ENCODE measurements at places on chromosomes 12 and 14.
A peak's percentile ranks its signal among the peaks of the same experiment; 100 is the strongest.

DNA sequence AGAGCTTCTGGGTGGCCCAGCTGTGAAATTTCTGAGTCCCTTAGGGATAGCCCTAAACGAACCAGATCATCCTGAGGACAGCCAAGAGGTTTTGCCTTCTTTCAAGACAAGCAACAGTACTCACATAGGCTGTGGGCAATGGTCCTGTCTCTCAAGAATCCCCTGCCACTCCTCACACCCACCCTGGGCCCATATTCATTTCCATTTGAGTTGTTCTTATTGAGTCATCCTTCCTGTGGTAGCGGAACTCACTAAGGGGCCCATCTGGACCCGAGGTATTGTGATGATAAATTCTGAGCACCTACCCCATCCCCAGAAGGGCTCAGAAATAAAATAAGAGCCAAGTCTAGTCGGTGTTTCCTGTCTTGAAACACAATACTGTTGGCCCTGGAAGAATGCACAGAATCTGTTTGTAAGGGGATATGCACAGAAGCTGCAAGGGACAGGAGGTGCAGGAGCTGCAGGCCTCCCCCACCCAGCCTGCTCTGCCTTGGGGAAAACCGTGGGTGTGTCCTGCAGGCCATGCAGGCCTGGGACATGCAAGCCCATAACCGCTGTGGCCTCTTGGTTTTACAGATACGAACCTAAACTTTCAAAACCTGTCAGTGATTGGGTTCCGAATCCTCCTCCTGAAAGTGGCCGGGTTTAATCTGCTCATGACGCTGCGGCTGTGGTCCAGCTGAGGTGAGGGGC, 38.9 kb downstream of the DAD1 start:
- peak; percentile 67 for DNase-seq

DNA sequence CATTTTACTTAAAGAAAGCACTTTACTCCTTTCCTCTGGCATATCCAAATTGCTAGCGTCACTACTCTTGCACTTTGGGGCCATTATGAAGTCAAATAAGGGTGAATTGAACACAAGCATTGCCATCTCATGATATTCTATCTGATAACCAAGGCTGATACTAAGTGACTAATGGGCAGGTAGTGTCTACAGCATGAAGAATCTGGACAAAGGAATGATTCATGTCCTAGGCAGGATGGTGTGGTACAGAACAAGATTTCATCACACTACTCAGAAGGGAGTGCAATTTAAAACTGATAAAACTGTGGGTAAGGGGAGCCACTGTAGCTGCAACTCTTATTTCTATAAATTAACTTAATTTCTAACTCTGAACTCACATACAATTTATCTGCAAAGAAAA, 7.7 kb upstream of the SLC6A15 start:
- no peak for DNase-seq

- DNase-seq: no peak
Measured at GRCh38 chr12:62313727-62314380, 53.6 kb downstream of the USP15 start.

DNA sequence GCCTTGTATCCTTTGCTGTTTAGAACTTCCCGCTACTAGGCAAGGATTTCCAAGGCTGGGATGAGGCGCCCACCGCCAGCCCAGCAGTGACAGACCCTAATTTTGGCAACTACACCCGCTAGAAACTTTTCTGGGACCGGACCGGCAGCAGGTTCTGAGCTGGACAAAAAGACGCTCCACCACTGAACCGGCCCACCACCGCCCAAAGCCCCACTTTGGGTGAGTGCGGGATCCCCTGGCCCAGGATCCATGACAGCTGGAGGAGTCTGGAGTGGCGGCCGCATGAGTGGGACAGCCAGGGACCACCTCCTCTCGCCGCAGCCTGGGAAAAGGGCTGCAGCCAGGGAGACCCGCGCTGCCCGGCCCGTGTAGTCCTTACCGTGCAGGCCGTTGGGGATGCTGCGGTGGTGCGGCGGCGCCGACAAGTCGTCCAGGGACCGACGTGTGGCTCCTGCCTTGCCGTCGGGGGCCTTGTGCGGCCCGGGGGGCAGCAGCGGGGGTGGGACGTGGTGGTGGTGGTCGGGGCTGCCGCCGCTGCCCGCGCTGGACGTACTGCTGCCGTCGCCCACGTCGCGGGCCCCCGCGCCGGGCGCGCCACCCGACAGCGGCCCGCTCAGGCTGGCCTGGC, 1.1 kb downstream of the CCDC85C start:
- DNase-seq: peak; percentile 43

DNA sequence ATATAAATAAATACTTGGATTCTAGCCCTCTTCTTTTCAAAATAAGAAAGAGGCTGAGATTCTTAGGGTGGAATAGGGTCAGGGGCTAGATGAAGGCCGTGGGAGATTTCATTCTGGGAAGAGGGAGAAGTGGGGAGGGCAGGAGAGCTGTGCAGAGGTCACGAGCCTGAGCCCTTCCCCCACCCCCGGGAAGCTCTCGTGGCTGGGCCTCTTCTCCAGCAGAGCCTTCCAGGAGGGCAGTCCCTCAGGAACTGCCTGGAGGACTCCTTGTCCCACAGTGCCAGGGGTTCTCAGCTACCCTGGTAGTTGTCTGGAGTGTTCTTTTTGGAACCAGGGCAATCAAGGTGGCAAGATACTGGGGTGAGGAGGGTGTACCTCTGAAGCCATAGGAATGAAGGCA, 94.0 kb downstream of the ESR2 start:
- no peak for DNase-seq

GRCh38 chr14:60116181-60116580, 24.5 kb downstream of the PCNX4 start:
- no peak for DNase-seq

DNA sequence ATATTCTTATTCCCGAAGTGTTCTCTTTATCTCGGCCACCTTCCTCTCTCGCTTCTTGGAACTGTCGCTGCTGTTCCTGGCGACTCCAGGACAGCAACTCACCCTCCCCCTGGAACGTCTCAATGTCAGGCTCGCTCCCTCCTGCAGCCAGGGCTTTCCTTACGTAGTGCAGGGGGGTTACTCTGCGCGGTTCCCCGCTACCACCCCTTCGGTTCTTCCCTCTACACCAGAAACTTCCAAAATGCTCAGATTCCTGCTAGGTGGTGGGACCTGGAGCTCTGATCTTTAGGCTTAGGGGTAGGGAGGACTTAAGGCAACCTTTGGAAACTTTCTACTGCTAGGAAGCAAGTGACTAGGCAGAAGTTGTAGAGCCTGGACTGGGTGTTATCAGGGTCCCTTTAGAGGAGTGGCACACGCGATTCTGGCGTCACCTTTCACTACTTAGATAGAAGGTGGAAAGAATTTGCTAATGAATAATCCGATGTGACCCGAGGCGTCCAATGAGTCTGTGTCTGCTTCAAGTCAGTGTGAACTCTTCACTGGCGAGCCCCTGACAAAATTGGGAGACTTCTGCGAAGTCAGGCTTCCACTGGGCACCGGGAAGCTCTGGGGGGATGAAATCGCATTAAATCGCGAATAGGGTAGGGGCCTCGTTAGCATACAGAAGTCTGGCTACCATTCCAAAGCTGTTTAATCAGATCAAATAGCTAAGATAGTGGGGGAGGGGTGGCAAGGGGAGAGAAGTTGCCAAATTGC, 900 bp upstream of the DPF3 start:
- peak; percentile 48 for DNase-seq

GRCh38 chr14:84042992-84043391, 1487.0 kb upstream of the FLRT2 start:
- DNase-seq: no peak

GRCh38 chr14:31827325-31827724, 249.8 kb upstream of the ARHGAP5 start:
- DNase-seq: no peak

GRCh38 chr14:82432301-82433105, 898.9 kb upstream of the SEL1L start:
- DNase-seq: no peak

- DNase-seq: peak; percentile 20
Measured at GRCh38 chr12:94434171-94434570, 25.5 kb downstream of the CEP83 start.

- DNase-seq: no peak
Measured at GRCh38 chr12:47155457-47156166, 75.9 kb upstream of the AMIGO2 start.

DNA sequence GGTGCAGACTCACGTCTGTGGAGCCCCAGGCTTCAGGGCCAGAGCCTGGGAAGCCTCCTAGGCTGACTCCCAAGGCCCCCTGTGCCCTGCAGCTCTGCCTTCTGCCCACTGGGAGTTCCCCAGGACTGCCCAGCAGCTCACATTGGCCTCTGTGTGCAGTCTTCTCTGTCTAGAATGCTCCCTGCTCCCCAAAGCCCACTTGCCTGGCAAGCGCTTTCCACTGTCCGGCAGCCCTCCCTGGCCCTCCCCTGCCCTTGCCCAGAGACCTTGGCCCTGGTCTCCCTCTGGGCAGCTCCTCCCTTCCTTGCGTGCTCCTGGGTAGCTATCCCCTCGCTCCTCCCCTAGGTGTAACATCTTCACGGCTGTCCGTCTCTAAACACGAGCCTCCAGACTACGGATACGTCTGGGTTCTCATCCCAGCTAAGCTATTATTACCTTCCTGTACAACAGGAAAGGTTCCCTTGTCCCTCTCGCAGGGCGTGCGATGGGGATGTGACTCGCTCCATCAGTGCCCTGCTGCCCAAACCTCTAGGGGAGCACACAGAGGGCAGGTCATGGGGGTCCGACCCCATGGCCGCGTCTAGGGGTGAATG, 325.5 kb upstream of the RTL1 start:
- DNase-seq: no peak

GRCh38 chr12:120719496-120720233, 6.0 kb upstream of the ACADS start:
- DNase-seq: no peak

DNA sequence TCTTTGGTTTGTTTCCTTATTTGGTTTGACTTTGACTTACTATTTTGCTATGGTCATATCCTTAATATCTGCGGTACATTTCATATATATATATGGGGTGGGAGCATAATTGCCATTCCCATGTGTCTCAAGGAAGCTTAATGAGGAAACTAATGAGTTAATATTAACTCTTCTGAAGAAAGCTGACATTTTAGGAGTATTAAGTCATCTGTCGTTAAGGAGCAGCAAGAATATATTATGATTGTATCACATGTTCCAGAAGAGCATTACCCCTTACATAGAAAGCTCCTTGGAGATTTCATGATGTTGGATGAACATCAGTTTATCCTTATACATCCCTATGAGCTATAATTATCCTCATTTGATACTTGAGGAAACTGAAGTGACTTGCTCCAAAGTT, 15.6 kb downstream of the DYRK2 start:
- no peak for DNase-seq

DNA sequence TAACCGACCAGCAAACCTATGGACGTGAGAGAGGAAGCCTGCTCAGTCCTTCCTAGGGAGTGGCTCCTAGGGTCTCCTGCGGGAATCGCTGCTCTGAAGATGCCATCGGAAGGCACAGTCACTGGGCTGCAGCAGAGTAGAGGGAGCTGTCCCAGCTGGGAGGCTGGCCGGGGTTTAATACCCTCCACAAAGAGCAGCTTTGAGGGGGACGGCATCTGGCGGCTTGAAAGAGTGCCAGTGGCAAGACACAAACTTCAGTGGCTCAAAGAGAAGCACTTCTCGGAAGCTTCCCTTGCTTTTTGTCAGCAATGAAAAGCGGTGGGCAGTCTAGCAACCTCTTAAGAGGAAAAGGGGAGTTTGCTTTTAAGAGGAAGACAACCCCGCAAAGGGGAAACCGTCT, 114.6 kb downstream of the TMEM132C start:
- no peak for DNase-seq

DNA sequence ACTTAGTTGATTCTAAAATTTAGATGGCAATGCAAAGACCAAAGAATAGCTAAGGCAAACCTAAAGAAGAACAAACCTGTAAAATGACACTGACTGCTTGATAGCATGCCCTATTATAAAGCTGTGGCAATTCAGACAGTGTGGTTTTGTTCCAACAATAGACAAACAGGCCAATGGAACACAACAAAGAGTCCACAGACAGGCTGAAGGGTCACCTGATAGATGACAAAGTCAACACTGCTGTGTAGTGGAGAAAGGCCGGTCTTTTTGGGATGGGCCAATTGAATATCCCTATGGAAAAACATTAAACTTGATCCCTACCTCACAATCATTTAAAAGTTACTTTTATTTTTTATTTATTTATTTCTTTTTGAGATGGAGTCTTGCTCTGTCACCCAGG, 33.8 kb upstream of the SLC25A3 start:
- DNase-seq: no peak

- DNase-seq: peak; percentile 72
Measured at GRCh38 chr14:63496837-63497400, 46.3 kb downstream of the PPP2R5E start.

- no peak for DNase-seq
Measured at GRCh38 chr14:32925439-32925838, 13.2 kb upstream of the NPAS3 start.

DNA sequence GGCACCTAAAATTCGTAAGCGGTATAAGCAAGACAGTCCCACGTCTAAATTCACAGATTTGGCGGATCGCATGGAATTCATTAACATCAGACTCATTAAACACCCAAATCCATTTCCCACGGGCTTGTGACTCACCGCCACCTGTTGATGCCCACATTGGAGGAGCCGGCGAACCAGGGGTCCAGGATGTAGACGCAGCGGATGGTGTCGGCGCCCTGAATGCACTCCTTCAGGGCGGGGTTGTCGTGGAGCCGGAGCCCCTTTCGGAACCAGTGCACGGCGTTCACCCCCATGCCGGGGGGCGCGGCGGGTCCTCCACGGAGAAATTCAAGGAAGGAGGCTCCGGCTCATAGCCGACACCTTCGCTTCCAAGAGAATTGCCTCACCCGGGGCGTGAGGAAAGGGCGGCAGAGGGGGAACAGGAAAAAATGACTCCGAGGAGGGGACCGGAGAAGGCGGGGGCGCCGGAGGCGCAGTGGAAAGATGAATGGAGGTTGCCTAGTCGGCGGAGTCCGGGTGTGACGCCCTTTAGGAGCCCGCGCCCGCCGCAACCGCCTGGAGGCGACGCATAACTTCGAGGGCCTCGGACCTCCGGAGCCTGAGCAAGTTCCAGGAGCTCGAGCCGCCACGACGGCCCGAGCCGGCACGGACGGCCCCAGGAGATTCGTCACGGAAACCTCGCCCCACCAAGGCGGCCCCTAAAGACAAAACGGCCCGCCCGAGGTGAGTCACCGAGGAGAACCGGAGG, 506 bp downstream of the CRY1 start:
- peak; percentile 79 for DNase-seq

DNA sequence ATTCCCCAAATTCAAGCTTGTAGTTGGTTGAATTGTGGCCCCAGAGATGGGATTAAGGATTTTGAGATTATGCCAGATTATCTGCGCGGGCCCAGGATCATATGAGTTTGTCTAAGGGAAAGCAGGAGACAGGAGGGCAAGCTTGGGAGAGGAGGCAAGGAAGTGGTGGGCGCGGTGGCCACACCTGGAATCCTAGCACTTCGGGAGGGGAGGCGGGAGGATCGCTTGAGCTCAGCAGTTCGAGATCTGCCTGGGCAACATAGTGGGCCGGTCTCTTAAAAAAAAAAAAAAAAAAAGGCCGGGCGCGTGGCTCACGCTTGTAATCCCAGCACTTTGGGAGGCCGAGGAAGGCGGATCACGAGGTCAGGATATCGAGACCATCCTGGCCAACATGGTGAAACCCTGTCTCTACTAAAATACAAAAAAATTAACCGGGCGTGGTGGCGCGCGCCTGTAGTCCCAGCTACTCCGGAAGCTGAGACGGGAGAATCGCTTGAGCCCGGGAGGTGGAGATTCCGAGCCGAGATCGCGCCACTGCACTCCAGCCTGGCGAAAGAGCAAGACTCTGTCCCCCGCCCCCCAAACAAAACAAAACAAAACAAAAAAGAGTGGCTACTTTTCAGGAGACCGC, 881 bp upstream of the PUS1 start:
- peak; percentile 48 for DNase-seq

- DNase-seq: peak; percentile 87
Measured at GRCh38 chr12:79174626-79175025, 310.1 kb downstream of the SYT1 start.

Data from dermis blood vessel endothelial cell (primary cell).